ENCODE measurements at places on chromosomes 13 and 19.

DNA sequence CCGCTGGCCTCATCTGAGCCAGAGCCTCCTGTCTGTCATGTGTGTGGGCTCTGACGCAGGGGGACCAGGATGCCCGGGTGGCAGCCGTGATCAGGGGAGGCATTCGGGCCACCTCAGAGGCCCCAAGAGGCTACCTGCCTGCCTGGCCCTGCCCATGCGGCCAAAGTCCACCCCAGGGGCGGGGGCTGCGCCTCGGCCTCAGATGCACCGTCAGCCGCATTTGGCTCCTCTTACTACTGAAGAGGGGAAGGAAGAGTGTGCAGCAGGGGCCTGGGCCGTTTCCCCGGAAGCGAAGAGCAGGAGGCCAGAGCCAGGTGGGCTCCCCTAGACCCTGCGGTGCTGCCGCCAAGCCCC lies 34.0 kb downstream of the C13orf46 start:
- no peak for DNase-seq

- no peak for DNase-seq
These were observed 104.7 kb upstream of the TSC22D1 start for GRCh38 chr13:44680746-44681355.

- DNase-seq, result no peak
These were observed 4.3 kb upstream of the ZFR2 start for GRCh38 chr19:3873151-3873550.

GRCh38 chr13:92657565-92657964 lies 569.0 kb upstream of the GPC6 start:
- no peak for DNase-seq

- no peak for DNase-seq
These were observed 32.5 kb downstream of the LCP1 start for GRCh38 chr13:46149272-46150133.

DNA sequence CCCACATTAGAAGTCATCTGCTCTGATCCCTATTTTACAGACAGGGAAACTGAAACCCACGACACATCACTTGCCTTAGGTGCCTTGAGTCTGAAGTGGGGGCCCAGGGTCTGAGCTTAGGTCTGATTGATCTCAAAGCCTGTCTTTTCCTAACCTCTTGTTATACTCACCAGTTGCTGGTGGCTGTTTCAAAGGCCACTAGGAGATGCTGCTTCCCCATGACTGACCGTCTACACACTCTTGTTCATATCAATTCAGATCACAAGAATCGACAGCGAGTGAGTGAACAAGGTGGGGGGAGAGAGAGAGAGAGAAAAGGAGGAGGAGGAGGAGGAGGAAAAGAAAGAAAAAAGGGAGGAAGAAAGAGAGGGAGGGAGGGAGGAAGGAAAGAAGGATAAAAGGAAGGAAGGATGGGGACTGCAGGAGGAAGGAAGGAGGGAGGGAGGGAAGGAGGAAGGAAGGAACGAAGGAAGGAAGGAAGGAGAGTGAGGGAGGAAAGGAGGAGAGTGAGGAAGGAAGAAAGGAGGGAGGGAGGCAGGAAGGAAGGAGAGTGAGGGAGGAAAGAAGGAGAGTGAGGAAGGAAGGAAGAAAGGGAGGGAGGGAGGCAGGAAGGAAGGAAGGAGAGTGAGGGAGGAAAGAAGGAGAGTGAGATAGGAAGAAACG lies 3.3 kb downstream of the OR10H1 start:
- DNase-seq, result no peak

DNA sequence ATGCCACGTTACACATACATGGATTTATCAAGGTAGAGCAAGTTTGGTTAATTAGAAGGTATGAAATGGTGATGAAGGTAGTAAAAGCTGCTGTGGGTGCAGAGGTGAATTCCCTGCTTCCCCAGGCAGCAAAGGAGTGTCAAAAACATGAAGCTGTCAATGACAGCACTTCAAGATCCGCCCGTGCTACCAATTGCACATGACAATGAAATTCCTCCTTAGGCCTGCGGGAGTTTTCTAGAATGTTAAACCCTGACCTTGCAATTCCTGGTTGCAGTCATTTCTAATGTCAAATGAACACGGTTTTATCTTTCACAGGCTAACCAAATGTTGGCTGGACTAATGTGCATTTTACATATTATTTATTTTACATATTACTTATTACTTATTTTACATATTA lies 67.7 kb upstream of the LSM14A start:
- no peak for DNase-seq

- DNase-seq, result no peak
These were observed 141.7 kb downstream of the LACC1 start for GRCh38 chr13:44021422-44021821.

DNA sequence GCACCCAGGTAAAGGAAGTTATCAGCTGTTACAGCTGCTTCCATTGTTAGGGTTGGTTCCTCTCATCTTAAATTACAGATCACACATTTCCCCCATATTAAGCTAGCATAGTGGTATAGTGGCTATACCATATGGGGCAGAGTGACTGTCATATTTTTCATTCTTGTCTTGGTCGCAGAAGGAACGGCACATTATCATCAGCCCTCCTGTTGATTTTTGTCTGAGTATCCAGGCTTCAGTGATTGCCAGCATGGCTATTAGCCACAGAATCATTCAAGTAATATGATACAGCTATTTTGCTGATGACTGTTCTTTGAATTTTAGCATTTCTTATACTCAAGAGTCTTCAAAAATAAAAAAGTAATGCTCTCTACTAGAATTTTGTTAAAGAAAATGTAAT lies 240.9 kb downstream of the LIG4 start:
- DNase-seq, result peak; percentile 15

- no peak for DNase-seq
These were observed 11.1 kb downstream of the PDE4A start for GRCh38 chr19:10431254-10431942.

- DNase-seq, result no peak
These were observed 37.3 kb downstream of the DNAJC3 start for GRCh38 chr13:95714142-95714832.

GRCh38 chr13:92221916-92222315 lies 823.5 kb downstream of the GPC5 start:
- no peak for DNase-seq

GRCh38 chr19:16290692-16291091 lies 33.9 kb upstream of the KLF2 start:
- DNase-seq, result no peak

All from NCI-H524 (cell line).